ENCODE measurements at places on chromosomes 7 and 10.

GRCh38 chr7:44131173-44132029, 8.1 kb upstream of the POLD2 start:
- no peak for DNase-seq

DNA sequence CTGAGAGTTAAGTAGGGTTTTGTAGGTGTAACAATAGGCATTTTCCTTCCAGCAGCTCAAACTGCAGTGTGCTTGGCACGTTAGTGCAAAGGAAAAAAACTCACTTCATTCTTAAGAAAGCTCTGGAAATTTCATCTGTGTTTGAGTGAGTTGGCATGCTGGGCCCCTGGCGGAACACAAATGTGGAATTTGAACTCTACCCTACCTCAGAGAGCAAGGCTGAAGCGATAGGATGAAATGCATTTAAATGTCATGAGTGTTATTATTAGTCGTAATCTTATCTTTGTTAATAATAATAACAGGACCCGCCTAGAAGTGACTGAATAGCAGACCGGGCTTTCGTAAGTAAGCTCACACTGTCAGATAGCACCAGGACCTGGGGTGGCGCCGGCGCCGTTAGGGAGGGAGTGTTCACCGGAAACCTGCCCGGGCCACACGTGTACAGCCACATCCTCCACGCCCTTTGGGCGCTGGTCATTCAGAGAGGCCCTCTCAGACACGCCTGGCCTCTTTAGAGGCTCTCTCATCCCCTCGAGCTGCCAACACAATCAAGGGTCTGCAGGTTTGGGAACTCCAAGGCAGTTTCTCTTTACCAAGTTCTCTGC, 63.5 kb downstream of the GRK5 start:
- peak; percentile 80 for DNase-seq

DNA sequence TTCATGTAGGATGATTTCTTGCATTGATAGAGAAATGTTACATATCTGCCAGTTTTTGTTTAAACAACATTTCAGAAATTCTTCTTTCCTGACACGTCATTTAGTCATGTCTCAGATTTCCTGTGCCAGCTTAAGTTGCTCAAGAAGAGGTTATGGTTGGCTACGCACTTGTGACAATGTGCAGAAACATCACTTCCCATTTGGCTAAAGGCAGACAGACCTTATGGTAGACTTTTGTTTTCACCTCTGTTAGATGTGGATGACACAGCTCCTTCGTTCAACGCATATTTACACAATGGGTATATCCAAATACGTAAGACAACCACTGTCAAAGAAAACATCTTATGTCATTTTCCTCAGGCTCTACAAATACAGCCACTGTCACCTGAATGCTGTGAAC, 125.8 kb downstream of the DOCK4 start:
- DNase-seq: no peak

DNA sequence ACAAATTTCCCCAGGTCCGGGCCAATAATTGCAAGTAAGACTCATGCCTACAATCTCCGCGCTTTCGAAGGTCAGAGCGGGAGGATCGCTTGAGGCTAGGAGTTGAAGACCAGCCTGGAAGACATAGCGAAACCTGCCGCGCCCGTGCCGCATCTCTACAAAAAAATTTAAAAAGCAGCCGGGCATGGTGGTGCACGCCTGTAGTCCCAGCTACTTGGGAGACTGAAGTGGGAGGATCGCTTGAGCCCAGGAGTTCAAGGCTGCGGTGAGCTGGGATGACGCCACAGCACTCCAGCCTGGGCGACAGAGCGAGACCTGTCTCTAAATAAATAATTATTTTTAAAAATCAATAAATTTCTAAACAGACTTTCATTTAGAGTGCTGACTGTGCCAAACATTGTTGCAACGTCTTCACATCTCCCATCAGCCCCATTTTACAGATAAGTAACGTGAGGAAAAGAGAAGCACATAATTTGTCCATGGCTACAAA, 494 bp upstream of the CFAP43 start:
- no peak for DNase-seq

GRCh38 chr10:30839652-30840051, 192.0 kb downstream of the ZNF438 start:
- DNase-seq: no peak
